ENCODE measurements at places on chromosomes 11 and 22. TPM values are rescaled to one million over a fixed set of nuclear protein-coding genes. Genes with fewer than 3 reads are reported as not detected.

JAML gene
- total RNA-seq, result 0.74 TPM

CCND1 gene
- not detected for total RNA-seq

APOA4 gene
- total RNA-seq, result not detected

MS4A6E gene
- not detected for total RNA-seq

PRRG4 gene
- total RNA-seq, result not detected

LIF gene
- total RNA-seq, result not detected

SLC5A1 gene
- not detected for total RNA-seq

ANO9 gene
- 28.2 TPM for total RNA-seq

AQP11 gene
- not detected for total RNA-seq

TENM4 gene
- not detected for total RNA-seq

LRRC4C gene
- not detected for total RNA-seq

PARVG gene
- 8.6 TPM for total RNA-seq

MOGAT2 gene
- not detected for total RNA-seq

CABP4 gene
- total RNA-seq, result 11.5 TPM

C11orf21 gene
- 1.9 TPM for total RNA-seq

SEPTIN5 gene
- not detected for total RNA-seq

LRRC56 gene
- 1.5 TPM for total RNA-seq

KRTAP5-7 gene
- total RNA-seq, result not detected

CHCHD10 gene
- 252 TPM for total RNA-seq

Data from OCI-LY7 (cell line).